ENCODE measurements at places on chromosomes 11 and 22.

DNA sequence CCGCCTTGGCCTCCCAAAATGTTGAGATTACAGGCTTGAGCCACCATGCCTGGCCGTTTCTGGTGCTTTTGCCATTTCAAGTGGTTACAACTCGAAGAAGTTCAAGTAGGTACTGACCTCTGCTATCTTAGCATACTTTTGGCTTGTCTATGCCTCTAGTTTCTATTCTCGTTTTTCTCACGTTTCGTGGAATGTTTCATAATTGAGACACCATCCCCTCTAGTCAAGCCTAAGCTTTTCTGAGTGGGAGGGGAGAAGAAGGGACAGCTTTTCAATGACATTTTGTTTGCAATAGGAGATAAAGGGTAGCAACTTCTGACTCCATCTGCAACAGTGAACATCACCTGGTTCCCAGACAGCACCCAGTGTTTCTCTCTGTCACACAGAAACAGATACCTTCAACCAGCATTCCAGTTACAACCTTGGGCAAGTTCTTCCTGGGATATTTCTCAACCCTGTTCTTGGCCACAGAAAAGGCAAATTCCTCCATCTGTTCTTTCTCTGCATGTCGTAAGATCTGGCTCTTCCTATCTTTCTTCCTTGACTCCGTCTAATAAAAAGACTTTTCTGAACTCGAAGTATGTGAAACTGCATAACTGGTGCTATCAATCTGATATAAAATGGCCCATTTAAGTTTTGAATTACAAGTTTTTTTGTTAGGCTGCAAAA, 25.5 kb downstream of the DDI1 start:
- DNase-seq: no peak

DNA sequence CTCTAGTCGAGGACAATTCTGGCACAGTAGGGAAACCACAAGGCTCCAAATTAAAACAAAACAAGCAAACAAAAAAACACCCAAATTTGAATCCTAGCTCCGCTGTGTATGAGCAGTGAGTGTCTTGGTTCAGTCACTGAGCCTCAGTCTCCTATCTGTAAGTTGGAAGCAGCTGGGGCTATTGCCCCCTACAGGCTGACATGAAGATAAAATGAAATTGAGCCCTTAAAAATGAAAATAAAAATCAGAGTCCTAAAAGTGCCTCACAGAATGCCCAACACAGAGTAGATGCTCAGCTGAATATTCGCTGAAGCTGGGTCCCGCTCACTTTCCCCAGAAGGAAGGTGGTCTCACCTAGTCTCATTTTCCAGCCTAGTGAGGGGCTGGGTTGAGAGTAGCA, 65.2 kb downstream of the PDE2A start:
- no peak for DNase-seq

- DNase-seq: no peak
Measured at GRCh38 chr11:102312667-102313066, 4.6 kb upstream of the BIRC3 start.

GRCh38 chr11:58919980-58920379, 19.3 kb upstream of the GLYATL1 start:
- no peak for DNase-seq

DNA sequence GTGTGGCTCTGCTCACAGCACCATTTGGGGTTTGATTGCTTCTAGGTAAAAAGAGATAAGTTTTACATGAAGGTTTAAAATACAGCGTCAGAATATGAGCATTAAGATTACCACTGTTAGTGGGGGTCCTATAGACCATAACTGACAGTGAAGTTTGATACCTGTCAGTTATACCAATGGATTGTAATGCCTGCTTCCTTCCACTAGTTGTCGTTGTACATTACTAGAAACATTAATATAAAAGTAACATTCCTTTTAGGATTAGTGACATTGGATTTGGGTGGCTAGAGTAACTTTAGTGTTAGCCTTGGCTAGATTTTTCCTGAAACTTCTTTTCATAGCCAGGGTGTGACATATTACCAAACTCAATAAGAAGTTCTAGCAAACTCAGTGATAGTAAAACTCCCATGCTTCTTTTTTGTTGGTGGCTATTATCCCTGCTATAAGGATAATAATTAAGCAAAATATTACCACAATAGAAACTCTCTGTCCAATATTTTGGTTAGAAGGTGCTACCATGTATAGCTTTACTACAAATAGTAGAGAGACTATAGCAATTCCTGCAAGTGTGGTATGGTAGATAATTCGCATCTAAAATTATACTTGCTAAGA, 57.1 kb downstream of the FAM181B start:
- DNase-seq: no peak

DNA sequence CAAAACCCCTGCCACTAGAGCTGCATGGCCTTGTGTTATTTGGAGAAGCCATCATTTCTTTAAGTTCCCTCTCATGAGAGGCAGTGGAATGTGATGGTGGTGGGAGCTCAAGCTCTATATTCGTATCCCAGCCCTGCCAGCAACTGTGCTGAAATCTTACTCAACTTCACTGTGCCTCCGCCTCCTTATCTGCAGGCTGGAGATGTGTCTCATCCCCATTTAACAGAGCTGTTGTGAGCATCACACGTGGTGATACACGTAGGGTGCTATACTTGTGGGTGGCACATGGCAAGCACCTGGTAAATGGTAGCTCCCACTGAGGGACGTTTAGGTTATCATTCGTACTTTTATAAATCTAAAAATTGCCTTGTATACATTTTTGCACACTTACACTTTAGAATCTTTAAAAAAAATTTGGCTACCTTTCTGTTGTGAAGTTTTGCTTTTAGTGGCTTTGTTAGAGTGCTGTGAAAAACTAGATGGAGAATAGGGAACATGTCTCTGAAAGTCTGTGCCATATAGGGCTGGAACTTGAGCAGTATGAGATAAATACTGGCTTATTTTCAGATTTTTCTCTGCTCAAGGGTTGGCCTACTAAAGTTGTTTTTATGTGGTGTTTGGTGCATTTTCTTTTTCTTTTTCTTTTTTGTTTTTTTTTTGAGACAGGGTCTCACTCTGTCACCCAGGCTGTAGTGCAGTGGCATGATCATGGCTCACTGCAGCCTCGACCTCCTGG, 23.2 kb downstream of the TNRC6B start:
- no peak for DNase-seq

Measured in NCI-H1930 (cell line).